Lung microvascular endothelial cell (primary cell): ENCODE measurements at places on chromosomes 6 and 20. TPM values are rescaled to one million over a fixed set of nuclear protein-coding genes. Genes with fewer than 3 reads are reported as not detected.
A peak's percentile ranks its signal among the peaks of the same experiment; 100 is the strongest.

The TAAR2 gene
- not detected in 2 replicates for total RNA-seq

The ZNF831 gene
- total RNA-seq = under 0.01 and 0.20 TPM in 2 replicates

The COL9A3 gene
- 0.44 and 0.99 TPM in 2 replicates for total RNA-seq

The ZSCAN23 gene
- 0.20 and 0.65 TPM in 2 replicates for total RNA-seq

The ITPR3 gene
- 6.7 and 16.8 TPM in 2 replicates for total RNA-seq

The TINAG gene
- not detected in 2 replicates for total RNA-seq

DNA sequence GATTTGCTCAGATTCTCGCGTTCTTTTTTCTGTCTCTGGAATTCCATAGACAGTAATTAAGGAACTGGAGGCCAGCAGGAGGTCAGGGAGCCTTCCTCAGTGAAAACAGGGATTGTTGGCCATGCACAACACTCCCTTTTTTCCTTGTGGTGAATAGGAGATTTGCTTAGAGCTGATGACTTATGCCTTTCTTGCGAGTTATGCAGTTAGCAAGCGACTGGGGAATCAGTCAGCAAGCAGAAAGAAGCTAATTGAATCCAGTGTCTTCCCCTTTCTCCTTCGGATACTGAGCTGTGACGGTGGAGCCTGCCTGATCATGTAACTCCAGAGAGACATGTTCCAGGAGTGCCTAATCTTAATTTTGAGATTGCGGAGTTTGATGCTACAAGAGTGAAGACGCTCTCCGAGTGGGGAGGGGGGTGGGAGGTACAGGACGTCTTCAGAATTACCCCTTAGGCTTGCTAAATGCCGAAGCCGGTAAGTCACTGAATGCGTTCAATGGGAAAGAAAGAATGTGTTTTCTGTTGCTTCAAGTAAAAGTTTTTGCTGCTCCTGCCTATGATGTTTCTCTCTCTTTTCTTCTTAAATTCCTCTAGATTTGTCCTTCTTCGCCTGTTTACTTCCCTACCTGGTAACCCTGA is 165.9 kb downstream of the SASH1 start:
- DNase-seq = no peak

GRCh38 chr6:27882624-27883023 is 29.6 kb downstream of the OR2B2 start:
- DNase-seq = no peak

- no peak for DNase-seq
Observed at GRCh38 chr20:1150968-1151367, 32.6 kb downstream of the PSMF1 start.

DNA sequence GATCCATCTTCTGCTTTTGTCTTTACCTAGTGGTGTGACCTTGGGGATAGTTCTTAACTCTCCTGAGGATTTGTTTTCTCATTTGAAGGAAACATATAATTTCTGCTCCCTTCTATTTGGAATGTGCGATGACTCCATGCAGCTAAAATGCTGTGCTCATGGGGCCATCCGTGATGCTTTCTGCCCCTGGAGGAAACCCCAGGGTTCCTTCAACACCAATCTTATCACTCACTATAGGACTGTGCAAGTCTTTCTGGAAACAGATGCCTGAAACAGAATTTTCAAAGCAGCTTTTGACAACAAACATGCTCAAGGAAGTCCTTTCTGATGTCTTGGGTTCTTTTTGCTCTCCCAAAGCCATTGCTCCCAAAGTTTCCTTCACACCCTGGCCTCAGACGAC is 128.8 kb upstream of the GGTLC1 start:
- no peak for DNase-seq

DNA sequence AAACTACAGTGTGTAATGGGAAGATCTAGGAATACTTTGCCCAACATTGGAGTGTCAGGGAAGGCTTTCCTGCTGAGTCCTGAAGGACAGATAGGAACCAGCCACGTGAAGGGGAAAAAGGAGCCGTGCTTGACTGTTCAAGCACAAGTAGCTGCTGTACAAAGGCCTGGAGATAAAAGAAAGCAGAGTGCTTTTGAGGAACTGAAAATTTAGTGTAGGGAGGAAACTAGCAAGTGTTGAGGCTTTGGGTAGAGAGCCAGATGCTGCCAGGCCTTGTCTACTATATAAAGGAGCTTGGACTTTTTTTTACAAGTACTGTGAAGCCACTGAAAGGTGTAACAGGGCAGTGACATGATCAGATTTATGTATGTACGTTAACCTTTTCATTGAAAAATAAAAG is 39.0 kb downstream of the DSE start:
- DNase-seq = no peak

GRCh38 chr20:36717657-36718056 is 28.2 kb downstream of the NDRG3 start:
- peak; percentile 35 for DNase-seq

DNA sequence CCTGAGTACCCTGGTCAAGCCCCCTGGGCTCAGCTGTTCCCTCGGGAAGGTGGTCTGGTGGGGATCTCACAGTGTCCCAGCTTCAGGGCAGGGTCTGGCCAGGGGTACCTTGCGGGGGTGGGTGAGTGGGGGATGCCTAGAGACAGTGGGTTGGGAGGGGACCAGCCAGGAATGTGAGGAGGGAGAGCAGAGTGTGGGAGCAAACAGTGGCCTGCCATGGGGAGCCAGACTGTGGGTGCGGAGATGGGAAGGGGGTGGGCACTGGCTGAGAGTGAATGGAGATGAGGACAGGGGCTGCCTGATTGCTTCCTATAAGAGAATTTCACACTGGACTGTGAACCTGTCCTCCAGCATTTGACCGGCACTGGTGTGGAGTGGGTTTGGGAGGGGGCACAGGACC is 95.1 kb downstream of the VEGFA start:
- DNase-seq = no peak
